ENCODE measurements at places on chromosomes 16 and 17.
A peak's percentile ranks its signal among the peaks of the same experiment; 100 is the strongest.

DNA sequence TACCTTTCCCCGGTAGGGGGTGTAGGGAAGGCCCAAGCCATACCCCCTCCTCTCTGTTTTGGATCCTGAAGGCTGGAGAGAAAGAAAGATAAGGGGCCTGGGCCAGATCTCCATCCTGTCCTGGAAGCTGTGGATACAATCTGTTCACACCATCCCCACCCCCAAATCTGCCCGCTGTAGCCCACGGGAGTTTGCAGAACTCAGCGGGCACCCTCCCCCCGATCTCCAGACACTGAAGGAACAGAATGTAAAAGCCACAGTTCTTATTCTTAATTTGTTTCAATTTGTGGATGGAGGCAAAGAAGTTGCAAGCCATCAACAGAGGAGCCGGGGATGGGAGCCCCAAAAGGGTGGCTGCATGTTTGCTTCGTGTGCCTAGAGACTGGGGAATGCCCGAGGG, 27.2 kb downstream of the GJD3 start:
- no peak for DNase-seq

DNA sequence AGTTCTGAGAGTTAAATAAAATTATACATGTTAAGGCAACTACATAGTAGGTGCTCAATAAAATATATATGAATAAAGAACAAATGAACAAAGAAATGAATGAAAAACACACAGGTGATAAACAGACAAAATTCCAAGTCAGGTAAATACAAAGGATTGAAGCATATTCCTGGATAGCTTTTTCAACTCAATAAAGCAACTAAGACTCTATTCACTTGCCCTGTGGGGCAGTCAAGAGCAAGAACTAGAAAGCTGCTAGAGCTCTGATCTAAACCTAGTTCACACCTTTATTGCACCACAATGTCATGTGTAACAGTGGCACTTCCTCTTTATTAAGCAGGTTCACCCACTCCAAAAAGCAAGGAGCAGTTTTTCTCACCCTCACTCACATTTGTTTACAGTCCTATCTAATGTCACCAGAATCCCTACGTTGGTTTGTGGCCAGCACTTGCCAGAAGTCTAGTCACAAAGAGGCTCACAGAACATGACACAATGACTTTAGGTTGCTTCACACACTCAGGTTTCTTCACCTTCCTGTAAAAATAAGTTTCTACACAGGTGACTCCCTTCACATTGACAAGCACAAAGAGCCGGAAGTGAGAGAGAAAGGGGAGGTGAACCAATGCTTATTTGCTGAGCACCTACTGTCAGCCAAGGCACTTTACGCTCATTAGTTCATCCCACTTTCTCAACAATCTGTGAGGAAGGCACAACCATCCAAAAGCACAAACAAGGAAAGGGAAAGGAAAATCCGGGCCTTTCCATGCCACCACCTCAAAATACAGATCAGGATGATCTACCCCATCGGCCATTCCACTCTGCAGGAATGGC, 70.8 kb downstream of the XPO6 start:
- no peak for DNase-seq

- no peak for DNase-seq
Observed at GRCh38 chr16:71426880-71427615, 14.8 kb downstream of the TLE7 start.

GRCh38 chr17:81391936-81392908, 3.0 kb upstream of the BAHCC1 start:
- DNase-seq, result peak; percentile 10

DNA sequence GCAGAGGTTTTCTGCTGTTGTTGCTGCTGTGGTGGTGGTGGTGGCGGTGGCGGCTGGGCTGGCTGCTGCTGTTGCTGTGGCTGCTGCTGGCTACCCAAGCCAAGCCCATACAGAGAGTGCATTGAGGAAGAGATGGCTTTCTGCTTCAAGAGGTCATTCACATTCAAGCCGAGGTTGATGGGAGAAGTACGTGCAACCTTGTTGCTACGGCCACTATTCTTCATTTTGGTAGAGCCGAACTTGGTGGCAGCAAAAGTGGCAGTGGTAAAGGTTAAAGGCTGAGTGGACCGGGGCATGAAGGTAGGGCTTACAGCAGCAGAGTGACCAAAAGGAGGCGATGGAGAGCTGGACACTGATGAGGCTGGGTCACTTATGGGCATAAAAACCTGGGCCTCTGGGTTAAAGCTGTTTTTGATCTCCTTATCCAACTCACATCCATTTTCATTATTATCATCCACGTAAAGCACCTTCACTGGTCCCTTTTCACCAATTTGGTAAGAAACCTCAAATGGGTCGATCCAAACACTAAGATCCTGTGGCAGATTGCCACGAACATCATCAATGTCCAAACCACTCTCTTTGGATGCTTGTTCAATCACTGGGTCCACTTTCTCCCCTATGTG, 2.8 kb downstream of the TOB1 start:
- DNase-seq, result no peak

DNA sequence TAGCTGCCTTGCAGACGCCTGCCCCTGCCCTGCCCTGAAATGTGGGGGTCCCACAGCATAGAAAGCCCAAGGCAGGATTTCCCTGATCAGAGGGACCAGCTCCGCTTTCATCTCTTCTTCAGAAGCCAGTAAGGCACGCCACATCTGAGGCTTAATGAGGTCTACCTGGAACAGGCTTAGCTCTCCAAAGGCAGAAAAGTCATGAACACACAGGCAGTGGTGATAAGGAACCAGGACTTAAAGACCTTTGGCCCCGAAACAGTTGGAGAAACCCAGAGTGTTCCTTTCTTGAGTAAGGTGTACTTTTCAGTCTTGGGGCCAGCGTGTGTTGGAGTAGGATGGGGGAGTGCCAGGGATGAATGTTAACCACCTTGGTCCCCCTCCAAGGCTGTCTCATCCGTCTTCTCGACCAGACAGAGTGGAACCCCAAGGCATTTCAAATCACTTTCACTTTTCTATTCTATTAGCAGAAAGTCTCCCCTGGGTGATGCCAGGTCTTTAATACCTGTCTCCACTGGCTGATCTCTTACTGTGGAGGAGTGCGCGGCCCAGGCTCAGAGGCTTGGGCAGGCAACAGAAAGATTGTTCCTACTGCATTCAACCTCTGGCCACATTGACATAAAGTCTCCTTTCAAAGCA, 43.9 kb downstream of the TMEM186 start:
- DNase-seq, result no peak

GRCh38 chr16:12067714-12068401, 91.3 kb downstream of the SNX29 start:
- peak; percentile 79 for DNase-seq

DNA sequence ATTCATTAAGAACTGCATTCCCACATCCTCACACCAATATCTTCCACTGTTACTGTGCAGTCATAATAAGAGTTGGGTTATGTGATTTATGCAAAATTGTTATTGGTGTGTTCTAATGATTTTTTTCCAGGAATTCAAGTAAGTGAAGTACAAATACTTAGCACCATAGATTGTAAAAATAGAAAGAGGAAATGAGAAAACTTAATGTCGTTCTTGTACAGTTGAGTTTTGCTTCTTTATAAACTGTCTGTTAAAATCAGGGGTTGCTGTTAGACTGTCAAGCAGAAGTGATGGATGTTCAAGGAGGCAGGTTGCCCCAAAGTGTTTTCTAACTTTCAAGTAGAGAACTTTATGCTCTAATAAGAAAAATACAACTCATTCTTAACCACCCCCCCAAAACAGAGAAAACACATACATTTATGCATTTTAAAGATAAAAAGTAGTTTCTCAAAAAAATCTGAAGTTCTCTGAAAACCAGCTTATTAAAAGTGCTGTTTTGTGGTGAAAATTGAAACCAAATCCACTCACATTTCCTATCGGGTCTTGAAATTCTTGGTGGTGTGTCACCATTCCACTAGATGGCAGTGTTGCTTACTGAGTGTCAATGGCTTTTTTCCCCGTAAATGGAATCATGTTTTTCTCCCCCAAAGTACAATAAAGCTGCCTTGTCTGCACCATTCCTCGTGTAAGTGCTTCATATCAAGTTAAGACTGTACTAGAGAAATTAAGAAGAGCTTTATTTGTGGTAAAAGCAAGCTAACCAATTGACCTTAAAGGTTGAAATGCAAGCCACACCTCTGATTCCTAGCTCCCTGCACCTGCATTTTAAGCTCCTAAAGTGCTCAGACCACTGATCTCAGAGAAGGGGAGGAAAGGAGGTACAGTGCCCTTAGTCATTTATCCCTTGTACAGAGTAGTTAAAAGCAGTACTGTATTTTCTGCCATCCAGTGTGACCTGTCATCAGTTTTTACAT, 4.7 kb upstream of the IGSF6 start:
- DNase-seq, result peak; percentile 45

- DNase-seq, result peak; percentile 18
Observed at GRCh38 chr16:69105501-69106361, at the start of gene HAS3. HAS3 (plus strand) TSS chr16:69105653; CDS start chr16:69109396, 3,743 bp downstream.

GRCh38 chr16:8848939-8849391, 19.8 kb downstream of the CARHSP1 start:
- no peak for DNase-seq

- no peak for DNase-seq
Observed at GRCh38 chr17:29630630-29631193, 8.0 kb upstream of the CORO6 start.

DNA sequence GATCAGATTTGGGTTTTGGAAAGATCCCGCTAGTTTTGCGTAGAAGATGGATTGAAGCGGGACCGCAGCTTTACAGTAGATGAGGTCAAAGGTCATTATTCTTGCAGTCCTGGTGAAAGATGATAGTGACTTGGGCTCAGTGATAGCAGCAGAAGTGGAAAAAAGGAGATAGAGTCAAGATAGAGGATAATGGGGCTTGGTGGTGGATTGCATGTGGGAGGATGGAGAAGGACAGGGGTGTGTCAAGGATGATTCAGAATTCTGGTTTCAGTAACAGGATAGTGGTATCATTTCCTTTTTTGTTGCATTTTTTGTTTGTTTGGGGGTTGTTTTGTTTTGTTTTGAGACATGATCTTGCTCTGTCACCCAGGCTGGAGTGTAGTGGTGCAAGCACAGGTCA, 28.7 kb downstream of the CHD9NB start:
- no peak for DNase-seq

- DNase-seq, result no peak
Observed at GRCh38 chr17:1648173-1648962, 1.3 kb downstream of the RILP start.

GRCh38 chr17:11309033-11309432, 68.0 kb downstream of the SHISA6 start:
- no peak for DNase-seq

DNA sequence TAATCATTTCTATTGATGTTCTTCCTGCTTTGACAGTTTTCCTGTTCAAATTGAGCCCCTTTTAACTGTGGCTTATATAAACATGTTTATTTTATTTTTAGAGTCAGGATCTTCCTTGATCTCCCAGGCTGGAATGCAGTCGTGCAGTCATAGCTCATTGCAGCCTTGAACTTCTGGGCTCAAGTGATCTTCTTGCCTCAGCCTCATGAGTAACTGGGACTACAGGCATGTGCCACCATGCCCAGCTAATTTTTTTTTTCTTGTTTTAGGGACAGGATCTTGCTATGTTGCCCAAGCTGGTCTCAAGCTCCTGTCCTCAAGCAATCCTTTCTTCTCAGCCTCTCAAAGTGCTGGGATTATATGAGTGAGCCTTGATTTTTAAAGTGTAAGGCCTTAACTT, 14.7 kb downstream of the PHKB start:
- no peak for DNase-seq

- no peak for DNase-seq
Observed at GRCh38 chr17:62882878-62883277, 74.8 kb upstream of the MARCHF10 start.

GRCh38 chr16:75931043-75931442, 204.8 kb upstream of the CPHXL start:
- no peak for DNase-seq

GRCh38 chr17:43660816-43661493, 767 bp downstream of the MEOX1 start:
- DNase-seq, result no peak

All from NCI-H1105 treated with DMSO at 0.1 percent for 48 hours (cell line).